ENCODE measurements at places on chromosomes 5 and 9.

GRCh38 chr9:91867740-91868139, 82.3 kb downstream of the ROR2 start:
- no peak for DNase-seq

DNA sequence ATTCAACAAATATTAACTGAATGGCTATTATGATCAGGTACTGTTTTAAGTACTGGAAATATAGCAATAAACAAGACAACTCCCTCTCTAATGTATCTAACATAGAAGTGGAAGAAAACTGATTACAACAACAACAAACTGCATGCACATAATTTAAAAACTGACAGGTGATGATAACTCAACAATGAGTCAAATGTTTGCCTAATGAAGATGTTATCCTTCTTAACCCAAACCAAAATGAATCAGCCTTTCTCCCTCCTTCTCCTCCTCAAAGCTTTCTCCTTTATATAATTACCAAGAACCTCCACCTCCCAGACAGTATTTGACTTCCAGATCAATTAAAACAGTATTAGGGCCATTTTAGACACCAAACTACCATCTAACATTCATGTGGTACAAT, 49.3 kb downstream of the RICTOR start:
- no peak for DNase-seq

GRCh38 chr5:140146523-140146842, 20.7 kb downstream of the IGIP start:
- no peak for DNase-seq

DNA sequence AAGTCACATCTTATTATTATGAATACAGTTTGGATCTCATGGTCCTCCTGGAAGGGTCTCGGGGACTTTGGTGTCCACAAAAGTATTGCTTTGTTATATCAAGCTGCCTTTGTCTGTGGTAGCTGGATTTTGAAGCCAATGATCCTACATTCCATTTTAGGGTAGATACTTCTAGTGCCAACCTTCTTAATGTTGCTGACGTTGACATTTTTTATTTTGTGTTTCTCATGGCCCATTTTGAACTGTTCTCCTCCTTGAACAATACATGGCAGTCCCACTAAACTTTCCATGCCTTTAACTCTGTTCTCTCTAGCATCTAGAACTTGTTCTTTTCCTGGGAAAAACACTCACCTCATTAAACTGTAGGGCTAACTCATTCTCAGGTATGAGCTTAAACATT, 425.8 kb downstream of the KCTD16 start:
- no peak for DNase-seq

Measured in stimulated activated CD4-positive, alpha-beta T cell treated with anti-CD3 and anti-CD28 coated beads, TNF-alpha, amount 100 ng/mL, for 1 hour (primary cell).